ENCODE measurements at places on chromosomes 4 and X.

- no peak for DNase-seq
These were observed 95.1 kb upstream of the STIM2 start for GRCh38 chr4:26765515-26765914.

DNA sequence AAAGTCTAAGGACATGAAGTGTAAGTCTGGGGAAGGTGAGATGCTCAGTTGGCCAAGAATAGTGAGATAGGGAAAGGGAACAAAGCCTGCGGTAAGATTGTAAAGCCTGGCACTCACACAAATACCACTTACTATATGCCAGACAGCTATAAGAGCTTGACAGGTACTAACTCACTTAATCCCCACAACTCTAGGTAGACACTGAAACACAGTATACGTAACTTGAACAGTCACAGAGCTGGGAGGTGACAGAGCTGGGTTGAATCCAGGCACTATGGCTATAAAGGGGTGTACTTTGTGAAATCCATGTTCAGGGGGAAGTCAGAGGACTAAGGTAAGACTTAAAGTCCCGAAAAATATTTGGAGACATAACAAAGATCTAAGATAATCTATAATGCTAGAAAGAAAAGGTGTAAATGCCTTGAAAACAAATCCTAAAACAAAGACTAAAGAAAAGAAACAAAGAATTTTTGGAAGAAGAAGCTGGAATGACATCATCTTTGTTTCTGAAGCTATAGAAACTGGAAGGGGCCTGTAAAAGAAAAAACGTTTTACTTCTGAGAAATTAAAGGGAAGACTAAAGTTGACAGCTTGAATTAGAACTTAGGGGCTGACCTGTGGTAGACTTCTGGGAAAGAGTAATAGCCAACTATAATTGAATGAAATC is 172.5 kb downstream of the PPP3CA start:
- DNase-seq = no peak

DNA sequence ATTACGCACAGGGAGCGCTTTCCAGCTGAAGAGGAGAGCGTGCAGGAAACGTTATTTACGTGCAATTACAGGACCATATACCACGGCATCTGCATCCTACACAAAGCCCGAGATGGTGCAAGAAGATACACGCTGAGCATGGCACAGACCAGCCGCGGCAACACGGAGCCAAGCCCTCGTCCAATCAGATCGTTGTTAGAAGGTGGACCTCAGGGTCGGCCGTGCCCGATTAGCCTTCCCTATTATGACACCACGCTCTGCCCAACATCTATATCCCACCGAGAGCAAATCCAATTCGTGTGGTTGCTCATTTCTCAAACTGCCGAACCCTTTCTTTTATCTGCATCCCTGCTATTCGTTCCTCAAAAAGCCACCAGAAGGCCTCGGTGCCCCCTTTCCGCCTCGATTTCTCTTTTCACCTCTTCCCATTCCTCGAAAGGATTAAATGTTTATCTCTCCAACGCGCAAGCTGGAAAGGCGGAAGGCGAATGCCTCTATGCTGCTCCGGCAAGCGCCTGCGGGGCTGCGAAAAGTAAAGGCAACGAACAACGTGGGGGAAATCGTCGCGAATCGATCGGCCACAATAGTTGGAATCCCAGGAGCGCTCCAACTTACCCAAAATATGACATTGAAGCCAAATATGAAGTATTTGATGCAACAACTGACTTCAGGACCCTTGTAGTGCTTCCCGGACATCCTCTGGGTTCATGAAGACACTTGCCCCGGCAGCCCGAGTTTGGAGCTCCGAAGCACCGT is 702 bp downstream of the TSPAN5 start:
- peak; percentile 31 for DNase-seq

GRCh38 chr4:113467581-113467980 is 294.0 kb downstream of the CAMK2D start:
- DNase-seq = no peak

DNA sequence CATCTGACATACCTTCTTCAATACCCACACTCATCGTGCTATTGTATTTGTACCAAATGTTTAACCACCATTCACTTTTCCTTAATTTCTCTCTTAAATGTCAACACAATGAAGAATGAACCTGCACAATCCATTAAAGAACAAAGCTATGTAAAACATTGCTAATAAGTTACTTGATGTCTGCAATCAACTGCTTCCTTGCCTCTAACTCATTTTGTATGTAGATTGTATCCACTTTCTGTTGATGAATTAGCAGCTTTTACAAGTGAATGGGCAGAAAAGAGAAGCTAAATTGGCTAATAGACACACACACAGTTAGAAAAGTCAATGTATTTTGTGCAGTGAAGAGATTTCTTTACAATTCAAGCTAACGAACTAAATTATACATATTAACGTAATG is 212.5 kb upstream of the NDST3 start:
- no peak for DNase-seq

GRCh38 chr4:71269233-71269632 is 69.6 kb upstream of the SLC4A4 start:
- no peak for DNase-seq
